ENCODE measurements at places on chromosomes 7 and 10.

DNA sequence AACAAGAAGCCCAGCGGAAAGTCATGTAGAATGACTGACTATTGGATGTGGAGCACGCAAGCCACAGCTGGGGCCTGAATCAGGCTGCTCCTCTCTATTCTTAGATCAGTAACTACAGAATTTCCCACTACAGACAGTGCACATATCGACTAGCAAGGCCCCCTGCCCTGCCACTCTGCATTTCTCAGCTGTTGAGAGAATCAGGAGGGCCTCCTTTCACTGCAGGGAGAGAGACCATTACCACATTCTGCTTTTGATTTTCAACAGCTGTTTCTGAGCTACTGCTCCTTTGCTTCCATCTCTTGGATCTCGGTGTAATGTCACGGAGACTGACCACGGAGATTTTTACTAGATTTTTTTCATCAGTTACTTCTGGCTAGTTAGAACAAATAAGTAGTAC, 73.8 kb downstream of the PON1 start:
- no peak for DNase-seq

DNA sequence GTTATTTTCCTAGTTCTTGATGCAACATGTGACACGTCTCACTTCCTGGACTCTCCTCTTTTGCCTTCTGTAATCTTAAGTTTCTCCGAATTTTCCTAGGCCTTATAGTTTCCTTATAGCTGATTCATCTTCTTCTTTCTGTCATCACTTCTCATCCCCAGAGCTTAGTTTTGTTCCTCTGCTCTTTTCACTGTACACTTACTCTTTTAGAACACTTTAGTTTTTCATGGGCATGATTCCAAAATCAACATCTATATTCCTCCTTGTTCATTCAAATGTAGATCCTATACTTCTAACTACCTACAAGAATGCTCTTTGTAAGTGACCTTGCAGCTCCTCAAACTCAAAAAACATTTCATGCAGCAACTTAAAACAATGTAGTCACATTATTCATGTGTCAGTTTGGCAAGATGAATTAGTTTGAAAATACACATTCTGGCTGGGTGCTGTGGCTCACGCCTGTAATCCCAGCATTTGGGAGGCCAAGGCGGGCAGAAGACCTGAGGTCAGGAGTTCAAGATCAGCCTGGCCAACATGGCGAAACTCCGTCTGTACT, 13.1 kb upstream of the SLC26A3 start:
- DNase-seq = no peak

DNA sequence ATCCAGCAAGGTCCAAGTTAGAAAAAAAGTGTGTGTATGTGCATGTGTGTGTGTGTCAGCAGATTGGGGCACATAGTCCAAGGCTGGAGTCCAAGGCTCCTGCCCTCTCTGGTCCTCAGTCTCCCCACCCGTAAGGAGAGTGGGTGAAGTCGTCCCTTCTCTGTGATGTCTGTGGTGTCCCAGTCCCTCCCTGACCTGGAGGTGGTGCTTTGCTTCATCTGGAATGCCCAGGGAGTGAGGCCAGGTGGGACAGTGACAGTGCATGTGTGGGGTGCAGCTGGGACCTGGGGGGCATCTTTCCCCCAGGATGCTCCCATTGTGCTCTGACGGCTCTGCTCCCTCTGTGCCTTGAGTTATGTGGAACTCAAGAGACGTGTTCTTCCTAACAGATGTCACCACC, 18.0 kb downstream of the AQP1 start:
- DNase-seq = peak; percentile 38

- no peak for DNase-seq
Measured at GRCh38 chr7:8175929-8176369, 86.0 kb downstream of the ICA1 start.

GRCh38 chr7:100714725-100715124, 5.5 kb upstream of the EPO start:
- DNase-seq = no peak

GRCh38 chr10:92790440-92790839, 57.9 kb upstream of the EXOC6 start:
- no peak for DNase-seq

GRCh38 chr7:19713676-19714075, 4.8 kb upstream of the POLR1F start:
- no peak for DNase-seq

- DNase-seq = no peak
Measured at GRCh38 chr7:35596061-35596460, 98.9 kb downstream of the HERPUD2 start.

GRCh38 chr7:78720066-78720465, 733.4 kb downstream of the MAGI2 start:
- no peak for DNase-seq

GRCh38 chr7:145168427-145168826, 332.6 kb upstream of the TPK1 start:
- DNase-seq = no peak

GRCh38 chr7:150746921-150747320, 9.7 kb downstream of the GIMAP5 start:
- DNase-seq = no peak

- DNase-seq = no peak
Measured at GRCh38 chr10:3408603-3409365, 236.2 kb upstream of the PITRM1 start.

DNA sequence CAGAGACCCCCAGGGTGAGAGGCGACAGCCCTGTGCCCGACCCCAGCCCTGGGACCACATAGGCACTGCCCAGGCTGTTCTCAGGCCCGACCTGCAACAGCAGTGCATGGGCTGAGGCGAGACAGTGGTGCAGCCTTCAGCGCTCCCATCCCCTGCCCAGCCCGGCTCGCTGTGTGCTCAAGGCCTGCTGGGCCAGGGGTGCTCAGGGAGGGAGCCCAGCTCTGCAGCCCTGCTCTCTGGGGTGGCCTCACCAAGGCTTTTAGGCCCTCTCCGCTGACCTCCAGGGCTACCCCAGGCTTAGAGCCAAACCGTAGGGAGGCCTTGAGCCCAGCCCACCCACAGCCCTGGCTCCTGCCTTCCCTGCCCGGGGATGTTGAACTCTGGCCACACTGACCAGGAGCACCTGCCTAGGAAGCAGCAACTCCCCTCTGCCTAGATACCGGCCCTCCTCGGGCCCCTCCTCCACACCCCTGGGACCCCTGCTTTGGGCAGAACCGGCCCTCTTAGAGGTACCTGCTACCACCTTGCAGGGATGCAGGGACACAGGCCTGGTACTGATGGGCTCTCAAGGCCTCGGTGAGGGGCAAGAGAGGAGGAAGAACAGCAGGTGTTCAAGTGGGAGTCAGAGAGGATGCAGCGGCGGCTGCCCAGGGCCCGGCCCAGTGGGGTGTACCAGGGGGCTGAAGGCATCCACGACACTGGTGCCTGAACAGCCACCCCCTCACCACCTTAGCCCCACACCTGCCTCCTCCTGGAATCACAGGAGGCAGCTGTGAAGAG, 231.5 kb downstream of the ELFN1 start:
- DNase-seq = no peak

GRCh38 chr10:97714401-97715258, 1.1 kb downstream of the MARVELD1 start:
- DNase-seq = peak; percentile 89

DNA sequence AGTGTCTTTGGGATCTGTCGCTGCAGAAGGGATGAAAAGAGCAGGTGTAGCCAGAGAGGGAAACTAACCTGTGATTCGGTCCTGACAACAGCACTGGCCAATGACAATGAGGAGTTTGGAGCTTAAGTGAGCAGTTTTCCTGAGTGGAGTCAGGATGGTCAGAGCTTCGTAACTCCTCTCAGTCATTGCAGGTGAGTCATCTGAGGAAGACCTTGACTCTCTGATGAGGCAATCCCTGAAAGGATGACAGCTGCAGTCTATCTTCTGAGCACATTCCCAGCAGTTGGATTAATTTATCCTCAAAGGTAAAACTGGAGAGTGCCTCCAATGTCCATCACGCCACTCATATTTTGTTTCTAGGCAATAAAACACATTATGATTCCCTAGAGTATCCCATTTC, 401.9 kb downstream of the POM121L12 start:
- peak; percentile 43 for DNase-seq

DNA sequence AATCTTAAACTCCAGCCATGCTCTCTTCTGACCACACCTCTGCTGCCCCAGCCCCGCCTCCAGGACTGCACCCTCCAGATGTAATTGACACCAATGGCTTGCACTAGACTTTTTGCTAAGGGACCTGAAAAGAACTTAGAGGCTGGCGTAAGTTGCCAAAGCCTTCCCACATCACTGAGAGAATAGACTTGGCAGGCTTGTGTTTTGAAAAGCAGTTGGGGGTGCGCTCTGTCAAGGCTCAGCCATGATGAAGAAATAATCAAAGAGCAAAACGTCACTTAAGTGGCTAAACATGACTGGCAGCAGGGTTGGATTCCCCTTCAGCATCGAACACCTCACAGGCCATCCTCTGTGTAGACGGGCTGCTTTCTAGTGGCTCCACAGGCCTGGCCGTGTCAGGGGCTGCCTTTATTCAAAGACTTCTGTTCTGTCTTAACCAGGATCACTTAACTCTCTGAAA, 195.2 kb upstream of the C7orf33 start:
- no peak for DNase-seq

GRCh38 chr10:127319271-127319670, 122.9 kb upstream of the INSYN2A start:
- DNase-seq = no peak

- peak; percentile 97 for DNase-seq
Measured at GRCh38 chr7:1028775-1029636, 15.3 kb upstream of the GPR146 start.

DNA sequence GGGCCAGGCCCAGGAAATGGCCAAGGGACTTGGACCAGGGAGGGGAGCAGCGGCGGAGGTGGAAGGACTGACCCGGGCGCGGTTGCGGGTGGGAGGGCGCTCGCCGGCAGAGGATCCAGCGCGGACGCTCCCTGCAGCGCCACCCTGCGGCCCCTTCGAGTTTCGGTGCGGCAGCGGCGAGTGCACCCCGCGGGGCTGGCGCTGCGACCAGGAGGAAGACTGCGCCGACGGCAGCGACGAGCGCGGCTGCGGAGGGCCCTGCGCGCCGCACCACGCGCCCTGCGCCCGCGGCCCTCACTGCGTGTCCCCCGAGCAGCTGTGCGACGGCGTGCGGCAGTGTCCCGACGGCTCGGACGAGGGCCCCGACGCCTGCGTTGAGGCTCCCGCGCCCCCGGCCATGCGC, 16.8 kb upstream of the ZNF467 start:
- DNase-seq = peak; percentile 73

DNA sequence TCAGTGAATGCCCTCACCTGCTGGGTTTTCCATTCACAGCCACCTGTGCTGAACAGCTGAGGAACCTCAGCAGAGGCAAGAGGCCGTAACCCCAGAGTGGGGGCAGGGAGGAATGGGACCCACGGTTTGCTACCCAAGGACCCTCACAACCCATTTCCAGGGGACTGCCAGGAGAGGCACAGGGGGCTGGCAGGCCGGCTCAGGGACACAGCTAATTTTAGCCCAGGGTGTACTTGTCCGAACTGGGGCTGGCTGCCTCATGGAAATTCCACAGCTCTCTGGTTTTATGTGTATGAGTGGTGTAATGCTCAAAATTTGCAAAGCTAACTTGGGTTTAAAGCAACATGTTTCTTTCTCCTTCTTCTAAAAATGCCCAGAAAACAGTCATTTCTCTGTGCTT, 42.2 kb downstream of the MINDY4 start:
- DNase-seq = no peak

GRCh38 chr7:381211-382042, 91.5 kb downstream of the FOXL3 start:
- DNase-seq = peak; percentile 46

DNA sequence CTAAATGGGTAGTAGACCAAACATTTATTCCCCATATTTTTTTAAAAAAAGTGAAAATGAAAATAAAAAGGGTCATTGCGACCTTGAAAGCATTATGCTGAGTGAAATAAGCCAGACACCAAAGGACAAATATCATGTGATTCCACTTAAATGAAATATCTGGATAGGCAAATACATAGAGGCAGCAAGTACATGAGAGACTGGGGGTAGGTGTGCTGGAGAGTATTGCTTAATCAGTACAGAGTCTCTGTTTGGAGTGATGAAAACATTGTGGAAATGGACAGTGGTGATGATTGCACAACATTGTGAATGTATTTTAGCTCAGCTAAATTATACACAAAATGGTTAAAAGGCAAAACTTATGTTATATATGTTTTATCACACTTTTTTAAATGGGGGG, 169.4 kb downstream of the AKR1D1 start:
- DNase-seq = no peak

- DNase-seq = peak; percentile 96
Measured at GRCh38 chr7:22726907-22727713, at the start of gene IL6. Gene IL6, plus strand, starts transcription at chr7:22727200. Its CDS starts 63 bp downstream, at chr7:22727263.

GRCh38 chr10:78341953-78342614, 308.4 kb downstream of the RPS24 start:
- DNase-seq = no peak

- no peak for DNase-seq
Measured at GRCh38 chr7:11478426-11478825, 353.6 kb downstream of the THSD7A start.

DNA sequence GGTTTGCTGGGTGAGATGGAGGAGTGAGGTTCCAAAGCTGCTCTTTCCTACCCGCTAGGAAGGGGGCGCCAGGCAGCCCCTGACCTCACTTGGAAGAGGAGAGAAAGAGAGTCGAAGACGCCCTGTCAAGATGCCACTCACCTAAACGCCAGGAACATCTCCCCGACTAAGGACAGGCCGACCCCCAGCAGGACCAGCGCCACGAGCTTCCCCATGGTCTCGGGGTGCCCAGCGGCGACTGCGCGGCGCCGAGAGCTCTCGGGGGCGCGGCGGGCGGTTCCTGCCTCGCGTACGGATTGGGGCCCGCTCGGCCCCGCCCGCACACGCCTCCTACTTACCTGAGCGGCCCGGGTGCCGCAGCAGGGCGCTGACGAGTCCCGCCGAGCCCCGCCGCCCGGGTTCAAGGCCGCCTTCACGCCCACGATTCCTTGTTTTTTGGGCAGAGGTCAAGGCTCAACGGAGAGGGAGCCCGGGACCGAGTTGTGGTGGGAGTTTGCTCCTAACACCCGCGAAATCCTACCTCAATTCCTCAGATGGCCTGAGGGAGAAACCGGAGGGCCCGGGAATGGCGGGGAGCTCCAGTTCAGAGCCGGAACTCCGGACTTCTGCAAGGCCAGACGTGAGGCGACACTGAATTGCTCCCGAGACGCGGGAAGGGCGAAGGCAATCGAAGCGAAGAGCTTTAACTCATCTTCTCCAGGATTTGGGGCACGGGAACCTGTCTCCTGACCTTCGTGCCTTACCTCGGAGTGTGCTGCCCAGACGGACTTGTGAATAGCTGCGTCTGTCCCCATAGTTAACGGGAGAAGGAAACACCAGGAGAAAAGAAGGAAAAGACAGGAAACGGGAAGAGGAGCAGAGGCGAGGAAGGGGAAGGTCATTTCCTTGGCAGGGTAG, at the start of gene PON3:
PON3 (minus strand) TSS at position 240 of the 897 bp plus-strand sequence; CDS start at position 215, 25 bp downstream.
- no peak for DNase-seq

DNA sequence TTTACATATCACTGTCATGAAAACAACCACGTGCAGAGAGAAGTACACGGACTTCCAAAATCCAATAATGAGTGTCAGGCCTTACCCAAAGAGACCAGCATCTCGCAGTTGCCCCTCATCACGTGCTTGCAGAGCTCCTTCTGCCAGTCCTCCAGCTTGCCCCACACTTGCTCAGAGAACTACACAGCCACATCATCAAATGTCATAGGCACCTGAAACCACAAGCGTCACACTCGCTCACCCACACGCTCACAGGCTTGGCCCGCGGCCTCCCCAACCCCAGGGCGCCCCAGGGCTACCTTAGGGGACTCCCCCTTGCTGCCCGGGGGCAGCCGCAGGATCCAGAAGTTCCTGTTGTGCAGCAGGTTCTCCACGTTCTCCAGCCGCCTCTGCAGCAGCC, 123.4 kb upstream of the ZNF746 start:
- no peak for DNase-seq

- no peak for DNase-seq
Measured at GRCh38 chr10:133087045-133087678, 562 bp upstream of the ADGRA1 start.

Data from islet precursor cell (in vitro differentiated cells).